ENCODE measurements at places on chromosomes 16 and 17. TPM values are rescaled to one million over a fixed set of nuclear protein-coding genes. Genes with fewer than 3 reads are reported as not detected.

TBC1D3G gene
- total RNA-seq = not detected

CCL8 gene
- total RNA-seq = 0.41 TPM

TMEM114 gene
- not detected for total RNA-seq

KRT36 gene
- total RNA-seq = not detected

SOST gene
- total RNA-seq = 0.14 TPM

GRCh38 chr17:199806-200545 lies 18.5 kb upstream of the DOC2B start:
- peak overlapping the region; percentile 40 for H3K4me3 ChIP-seq
- peaks cover 31% of the 10 kb centered on the region for H3K4me1 ChIP-seq
- H3K27ac ChIP-seq = peak overlapping the region; percentile 52
- no peak for DNase-seq
- no peaks in the 10 kb centered on the region for H3K36me3 ChIP-seq

DNA sequence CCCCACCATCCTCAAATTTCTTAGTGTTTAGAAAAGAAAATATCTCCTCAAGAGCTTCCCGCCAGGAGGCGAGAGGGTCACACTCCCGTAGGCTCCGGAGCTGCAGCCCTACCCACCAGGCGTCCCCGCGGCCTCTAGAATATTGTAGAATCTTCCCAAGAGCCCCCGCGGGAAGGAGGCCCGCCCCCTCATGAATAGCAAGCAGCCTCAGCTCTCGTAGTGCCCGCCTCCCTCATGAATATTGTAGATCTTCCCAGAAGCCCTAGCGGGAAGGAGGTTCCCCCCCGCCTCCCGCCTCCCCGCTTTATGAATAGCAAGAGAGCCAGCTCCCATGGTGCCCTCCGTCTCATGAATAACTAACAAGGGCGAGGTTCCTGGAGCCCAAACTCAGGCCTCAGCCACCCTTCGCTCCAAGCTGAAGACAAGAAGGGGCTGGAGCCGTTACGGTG lies at the start of gene FBXO47:
Gene FBXO47, minus strand, starts transcription at position 114 of the 449 bp plus-strand sequence. CDS start 4,378 bp downstream, outside the sequence.
- peaks cover 4% of the 10 kb centered on the region for H3K4me1 ChIP-seq
- peak within 1 kb of the TSS; percentile 85 for H3K27ac ChIP-seq
- no peaks in the 10 kb centered on the region for H3K36me3 ChIP-seq
- DNase-seq = peak; percentile 94
- peak within 1 kb of the TSS; percentile 54 for H3K4me3 ChIP-seq

DNA sequence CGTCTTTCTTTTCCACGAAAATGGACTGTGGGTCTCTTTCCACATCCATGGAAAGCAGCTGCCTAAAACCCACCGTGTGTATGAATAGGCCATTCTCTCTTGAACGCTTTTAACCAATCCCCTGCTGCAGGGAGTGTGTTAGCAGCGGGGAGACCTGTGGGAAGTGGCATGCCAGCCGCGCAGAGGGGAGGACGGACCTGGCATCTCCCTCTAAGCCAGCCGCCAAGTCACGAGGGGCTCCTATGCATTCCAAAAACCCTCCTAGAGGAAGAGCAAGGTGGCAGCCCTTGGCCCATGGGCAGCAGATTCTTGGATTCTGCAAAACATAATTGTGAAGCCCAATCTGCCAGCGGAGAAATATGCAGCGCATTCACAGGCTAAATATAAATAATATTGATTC lies 15.4 kb downstream of the RBFOX3 start:
- H3K4me1 ChIP-seq = peaks cover 4% of the 10 kb centered on the region
- H3K27me3 ChIP-seq = peaks cover 100% of the 10 kb centered on the region
- DNase-seq = no peak
- H3K4me3 ChIP-seq = no peak overlapping the region
- no peaks in the 10 kb centered on the region for H3K36me3 ChIP-seq
- H3K27ac ChIP-seq = no peak overlapping the region

DNA sequence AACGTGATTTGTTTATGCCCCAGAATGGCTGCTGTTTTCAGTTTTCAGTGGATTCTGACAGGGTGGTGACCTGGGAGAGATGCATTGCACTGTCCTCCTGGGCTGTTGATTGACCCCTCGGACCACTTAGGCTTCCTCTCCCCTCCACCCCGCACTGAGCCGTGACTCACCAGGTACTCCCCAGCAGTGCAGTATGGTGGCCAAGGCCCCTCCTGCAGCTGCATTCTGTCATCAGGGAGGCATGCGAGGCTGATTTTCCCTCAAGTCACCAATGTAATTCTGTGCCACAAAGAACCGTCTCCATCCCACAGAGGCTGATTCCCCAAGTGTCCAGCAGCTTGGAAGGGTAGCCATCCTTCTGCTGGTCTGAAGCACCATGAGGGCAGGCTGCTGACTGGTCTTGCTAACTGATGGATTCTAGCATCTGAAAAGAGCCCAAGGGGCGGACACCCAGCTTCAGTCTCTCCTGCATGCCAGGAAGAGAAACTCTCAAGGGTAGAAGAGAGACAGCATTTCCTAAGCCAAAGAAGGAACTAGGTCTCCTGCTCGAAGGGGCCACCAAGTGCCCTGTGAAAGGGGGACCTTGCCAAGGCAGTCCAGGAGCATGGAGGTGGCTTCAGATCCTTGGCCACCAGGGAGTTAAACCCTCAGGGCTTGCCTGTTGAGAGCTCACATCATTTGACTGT lies 148.1 kb downstream of the SOCS1 start:
- no peak overlapping the region for H3K27ac ChIP-seq
- peaks cover 49% of the 10 kb centered on the region for H3K4me1 ChIP-seq
- no peaks in the 10 kb centered on the region for H3K27me3 ChIP-seq
- no peak for DNase-seq

DNA sequence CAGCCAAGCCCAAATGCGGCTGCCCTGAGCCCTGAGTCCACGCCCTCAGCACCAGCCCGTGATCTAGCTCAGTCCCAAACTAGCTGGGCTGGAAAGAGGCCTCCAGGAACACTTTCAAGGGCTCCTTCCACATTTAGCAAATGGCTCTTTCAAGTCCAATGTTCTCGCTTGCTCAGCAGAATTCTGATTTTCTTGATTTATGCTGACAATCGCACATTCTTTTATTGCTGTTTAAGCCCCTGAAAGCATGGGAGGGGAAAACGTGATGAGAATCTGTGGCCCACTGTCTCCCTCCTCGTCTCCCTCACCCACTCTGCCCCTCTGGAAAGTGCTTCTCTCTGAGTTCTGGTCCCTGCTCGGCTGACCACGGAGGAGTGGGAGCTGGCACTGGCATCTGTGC lies 293.8 kb downstream of the FOXL1 start:
- H3K4me1 ChIP-seq = peaks cover 2% of the 10 kb centered on the region
- H3K27ac ChIP-seq = no peak overlapping the region
- no peaks in the 10 kb centered on the region for H3K36me3 ChIP-seq

DNA sequence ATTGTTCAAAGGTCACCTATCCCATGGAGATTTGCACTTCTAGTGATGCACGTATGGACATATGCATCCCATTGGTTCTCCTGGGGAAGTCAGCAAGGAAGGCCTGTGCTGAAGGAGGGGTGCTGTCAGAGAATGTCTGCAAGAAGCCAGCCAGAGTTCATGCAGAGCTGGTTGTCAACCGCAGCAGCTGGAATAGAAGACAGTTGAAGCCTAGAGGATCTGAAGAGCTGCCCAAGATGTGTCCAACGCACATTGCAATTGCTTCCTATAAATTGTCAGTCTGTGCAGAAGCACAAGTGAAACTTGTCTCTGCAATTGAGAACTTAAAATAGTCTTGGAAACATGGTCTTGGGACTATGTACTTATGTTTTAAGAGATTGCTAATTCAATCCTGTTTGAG lies 82.1 kb upstream of the CNTNAP4 start:
- no peaks in the 10 kb centered on the region for H3K4me1 ChIP-seq
- H3K27me3 ChIP-seq = no peaks in the 10 kb centered on the region
- DNase-seq = no peak
- no peaks in the 10 kb centered on the region for H3K36me3 ChIP-seq
- H3K4me3 ChIP-seq = no peak overlapping the region
- H3K27ac ChIP-seq = no peak overlapping the region

Data from left ventricle myocardium inferior (tissue), 1 donor.